ENCODE measurements at places on chromosomes 11 and 22.

DNA sequence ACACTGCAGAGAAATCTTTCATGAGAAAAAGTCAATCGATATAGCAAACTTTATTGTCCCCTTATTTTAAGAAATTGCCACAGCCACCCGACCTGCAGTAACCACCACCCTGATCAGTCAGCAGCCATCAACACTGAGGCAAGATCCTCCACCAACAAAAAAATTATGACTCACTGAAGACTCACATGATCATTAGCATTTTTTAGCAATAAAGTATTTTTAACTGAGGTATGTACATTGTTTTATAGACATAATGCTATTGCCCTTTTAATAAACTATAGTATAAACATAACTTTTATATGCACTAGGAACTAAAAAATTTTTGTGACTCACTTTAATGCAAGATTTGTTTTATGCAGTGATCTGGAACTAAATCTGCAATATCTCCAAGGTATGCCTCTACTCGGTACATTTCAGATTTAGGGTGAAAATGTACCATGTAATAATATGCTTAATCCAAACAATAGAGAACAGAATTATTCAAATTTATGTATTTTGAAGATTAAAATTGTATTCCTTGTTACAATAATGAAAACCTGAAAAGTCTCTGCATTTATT, 79.2 kb upstream of the CEP126 start:
- DNase-seq: no peak

GRCh38 chr11:134950692-134951304, 538.8 kb upstream of the B3GAT1 start:
- DNase-seq: no peak

GRCh38 chr11:1348796-1349326, 39.4 kb upstream of the TOLLIP start:
- DNase-seq: no peak

DNA sequence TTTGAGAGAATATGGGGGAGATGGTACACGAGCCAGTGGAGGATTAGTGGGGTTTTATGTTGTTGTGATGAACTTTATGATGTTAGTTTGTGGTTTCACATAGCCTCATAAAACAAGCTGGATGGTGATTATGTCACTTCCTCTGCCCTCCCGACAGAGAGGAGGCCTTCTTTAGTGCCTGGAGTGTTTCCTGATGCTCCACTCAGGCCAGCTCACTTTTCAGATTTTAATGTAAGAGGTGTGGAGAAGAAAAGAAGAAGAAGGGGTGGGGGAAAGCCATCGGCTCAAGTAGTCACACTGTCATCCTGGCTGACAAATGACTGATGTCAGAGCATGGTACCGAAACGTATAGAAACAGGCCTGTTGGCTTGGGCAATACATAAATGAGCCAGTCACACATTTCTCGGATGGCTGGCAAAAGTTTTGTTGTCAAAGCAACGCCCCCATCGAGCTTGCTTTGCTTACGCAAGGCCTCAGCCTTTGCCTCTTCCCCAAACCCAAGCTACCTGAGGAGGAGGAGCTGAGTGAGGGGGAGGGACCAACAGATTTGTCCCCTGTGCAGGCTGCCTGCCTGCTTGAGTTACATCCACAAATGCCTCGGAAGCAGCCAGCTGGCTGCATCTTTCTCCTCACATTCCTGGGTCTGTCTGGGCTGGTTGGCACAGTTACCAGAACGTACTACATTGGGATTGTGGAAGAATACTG, at the start of gene HEPHL1:
Gene HEPHL1, plus strand, starts transcription at position 578 of the 705 bp plus-strand sequence. Its CDS starts 15 bp downstream, at position 593.
- no peak for DNase-seq

GRCh38 chr11:104682206-104682605, 216.1 kb downstream of the CASP12 start:
- DNase-seq: no peak

DNA sequence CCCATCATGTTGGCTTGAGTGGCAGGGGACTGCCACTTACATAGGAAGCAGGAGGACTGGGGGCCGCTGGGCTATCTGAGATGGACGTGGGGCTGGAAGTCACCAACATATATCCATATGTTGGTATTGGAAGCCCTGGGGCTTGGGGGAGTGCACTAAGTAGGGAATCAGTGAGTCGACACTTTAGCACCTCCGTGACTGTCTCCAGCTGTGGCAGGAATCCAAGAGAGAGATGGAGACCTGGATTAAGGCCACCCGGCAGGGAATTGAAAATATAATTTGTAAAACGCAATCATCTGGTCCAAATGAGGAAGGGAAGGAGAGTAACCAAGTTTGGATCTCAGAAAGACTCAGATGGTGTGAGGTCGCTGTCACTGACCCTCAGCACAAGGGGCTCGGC, 68.4 kb downstream of the ELFN2 start:
- DNase-seq: no peak

DNA sequence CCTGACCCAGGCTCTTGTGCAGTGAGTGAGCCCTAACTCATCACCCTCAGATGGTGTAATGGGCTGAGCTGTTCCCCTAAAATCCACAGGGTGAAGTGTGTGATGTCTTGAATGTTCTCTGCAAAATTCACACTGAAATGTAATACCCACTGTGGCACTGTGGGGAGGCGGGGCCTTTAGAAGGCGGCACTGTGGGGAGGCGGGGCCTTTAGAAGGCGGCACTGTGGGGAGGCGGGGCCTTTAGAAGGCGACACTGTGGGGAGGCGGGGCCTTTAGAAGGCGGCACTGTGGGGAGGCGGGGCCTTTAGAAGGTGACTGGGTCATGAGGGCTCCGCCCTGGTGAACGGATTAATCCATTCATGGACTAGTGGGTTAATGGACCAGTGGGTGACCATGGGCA, 33.0 kb downstream of the CHID1 start:
- DNase-seq: no peak

DNA sequence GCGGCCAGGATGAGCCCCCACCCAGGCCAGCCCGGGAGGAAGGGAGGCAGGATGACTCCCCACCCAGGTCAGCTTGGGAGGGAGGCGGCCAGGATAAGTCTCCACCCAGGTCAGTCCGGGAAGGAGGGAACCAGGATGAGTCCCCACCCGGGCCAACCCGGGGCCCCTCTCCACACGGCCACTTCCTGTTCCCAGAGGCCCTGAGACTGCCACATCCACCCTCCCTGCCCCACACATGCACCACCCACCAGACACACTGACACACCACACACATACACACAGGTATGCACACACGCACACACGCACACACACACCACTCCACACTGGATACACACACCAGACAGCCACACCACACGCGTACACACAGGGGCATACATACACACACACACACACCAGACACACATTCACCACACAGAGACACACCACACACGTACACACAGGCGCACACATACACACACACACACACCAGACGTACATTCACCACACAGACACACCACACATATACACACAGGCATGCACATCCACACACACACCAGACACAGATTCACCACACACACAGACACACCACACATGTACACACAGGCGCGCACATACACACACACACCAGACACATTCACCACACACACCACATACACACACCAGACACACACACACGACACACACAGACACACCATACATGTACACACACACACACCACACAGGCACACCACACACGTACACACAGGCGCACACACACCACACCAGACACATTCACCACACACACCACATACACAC, 84.9 kb upstream of the PRR5 start:
- no peak for DNase-seq

GRCh38 chr11:1297011-1297575, 12.3 kb downstream of the TOLLIP start:
- no peak for DNase-seq

DNA sequence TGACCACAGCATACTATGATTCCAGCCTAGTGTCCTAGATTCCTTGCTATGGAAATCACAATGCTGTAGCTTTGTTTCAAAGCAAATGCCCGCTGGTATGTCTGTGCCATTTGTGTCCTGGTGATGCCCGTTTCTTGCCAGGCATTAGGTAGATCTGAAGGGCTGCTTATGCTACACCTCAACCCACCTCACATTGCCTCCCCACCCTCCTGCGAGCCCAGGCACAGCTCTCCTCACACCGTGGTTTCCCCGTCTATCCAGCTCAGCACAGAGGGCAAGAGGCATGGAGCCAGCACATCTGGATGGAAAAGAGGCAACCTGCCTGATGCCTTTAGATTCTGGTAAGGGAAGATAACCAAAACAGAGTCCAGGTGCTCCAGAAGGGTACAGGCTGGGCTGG, 307.4 kb upstream of the B3GAT1 start:
- no peak for DNase-seq

DNA sequence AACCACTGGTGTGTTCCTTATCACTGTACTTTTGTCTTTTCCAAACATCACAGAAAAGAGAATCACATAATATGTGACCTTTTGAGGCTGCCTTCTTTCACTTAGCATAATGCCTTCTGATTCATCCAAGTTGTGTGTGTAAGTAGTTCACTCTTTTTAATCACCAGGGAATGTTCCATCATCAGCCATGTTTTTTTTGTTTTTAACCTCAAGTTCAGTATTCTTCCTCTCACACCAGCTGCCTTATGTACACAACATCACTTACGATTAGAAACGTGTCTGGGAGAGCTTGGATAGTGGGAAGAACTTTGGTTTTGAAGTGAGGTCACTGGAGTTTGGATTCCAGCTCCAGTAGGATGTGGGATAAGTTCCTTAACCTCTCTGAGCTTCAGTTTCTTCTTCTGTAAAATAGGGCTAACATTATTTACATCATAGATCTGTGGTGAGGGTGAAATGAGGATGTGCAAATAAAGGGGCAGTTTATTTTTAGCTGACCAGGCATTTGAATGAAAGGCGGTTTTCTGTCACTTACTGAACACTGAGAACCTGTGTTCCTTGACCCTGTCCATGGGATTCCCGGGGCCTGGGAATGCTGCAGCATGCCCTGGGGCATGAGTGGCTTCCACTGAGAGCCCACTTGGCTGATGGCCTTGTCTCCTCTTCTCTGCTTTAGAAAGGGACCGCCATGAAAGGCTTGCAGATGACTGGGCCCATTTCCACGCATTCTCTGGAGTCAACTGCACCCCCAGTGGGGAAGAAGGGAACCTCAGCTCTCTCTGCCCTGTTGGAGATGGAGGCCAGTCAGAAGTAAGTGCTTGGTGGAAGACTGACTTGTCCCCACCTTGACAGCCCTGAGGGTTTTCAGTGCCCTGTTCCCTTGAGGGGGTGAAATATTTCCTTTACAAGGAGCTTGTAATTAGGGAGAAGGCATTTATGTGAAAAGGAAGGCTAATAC, 92.6 kb downstream of the DEPDC5 start:
- DNase-seq: no peak

GRCh38 chr11:134469627-134470026, 57.6 kb upstream of the B3GAT1 start:
- no peak for DNase-seq

All from activated CD8-positive, alpha-beta memory T cell treated with anti-CD3 and anti-CD28 coated beads for 4 hours (primary cell).